ENCODE measurements at places on chromosomes 7 and 10.

GRCh38 chr7:4607311-4607729 is 74.8 kb upstream of the FOXK1 start:
- DNase-seq, result no peak

- no peak for DNase-seq
These were observed 592.7 kb downstream of the NXPH1 start for GRCh38 chr7:9026121-9026520.

DNA sequence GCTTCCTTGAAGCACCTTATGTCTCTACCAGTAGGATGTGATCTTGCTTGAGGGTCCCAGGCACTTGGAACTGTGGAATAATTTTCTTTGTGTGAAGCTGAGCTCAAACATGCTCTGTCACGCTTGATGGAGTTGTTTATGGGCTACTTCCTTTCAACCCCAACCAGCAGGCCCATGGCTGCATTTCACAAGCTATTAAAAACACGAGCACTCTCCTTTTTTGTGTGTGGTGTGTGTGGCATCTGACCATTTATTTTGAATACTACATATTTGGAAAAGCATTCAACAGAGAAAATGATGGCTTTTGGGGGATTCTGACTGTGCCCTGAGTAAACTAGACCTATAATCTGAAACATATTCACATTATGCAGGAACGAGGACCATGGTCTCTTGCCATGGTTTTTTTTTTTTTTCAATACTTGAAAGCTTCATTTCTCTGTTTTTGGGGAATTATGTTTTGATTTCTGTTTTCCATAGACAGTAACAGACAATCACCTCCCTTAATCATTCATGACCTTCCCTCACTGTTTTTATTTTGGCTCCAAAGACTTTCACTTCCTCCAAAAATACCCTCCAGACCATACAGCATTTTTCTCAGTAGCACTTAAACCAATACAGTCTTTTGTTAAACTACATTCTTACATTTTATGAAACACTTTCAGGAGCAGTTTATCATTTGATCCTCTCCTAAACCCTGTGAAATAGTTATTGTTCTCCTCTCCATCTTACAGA is 233.6 kb upstream of the BMPER start:
- DNase-seq, result no peak

DNA sequence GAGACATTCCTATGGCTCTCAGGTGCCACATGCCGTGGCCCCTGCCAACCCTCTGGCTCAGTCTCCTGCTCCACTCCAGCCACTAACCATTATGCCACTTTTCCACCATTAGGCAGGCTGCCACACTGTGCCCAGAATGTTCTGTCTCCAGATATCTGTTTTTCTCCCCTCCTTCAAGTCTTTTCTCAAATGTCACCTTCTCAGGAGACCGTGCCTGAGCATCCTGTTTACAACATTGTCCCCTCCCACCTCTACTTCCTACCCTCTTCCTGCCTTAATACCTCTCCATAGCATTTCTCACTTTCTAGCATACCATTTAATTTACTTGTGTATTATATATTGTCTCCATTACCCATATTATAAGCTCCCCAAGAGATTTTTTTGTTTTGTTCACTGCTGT is 162.5 kb upstream of the LYZL2 start:
- DNase-seq, result no peak

- DNase-seq, result no peak
These were observed 253.5 kb upstream of the LRGUK start for GRCh38 chr7:133873631-133874030.

DNA sequence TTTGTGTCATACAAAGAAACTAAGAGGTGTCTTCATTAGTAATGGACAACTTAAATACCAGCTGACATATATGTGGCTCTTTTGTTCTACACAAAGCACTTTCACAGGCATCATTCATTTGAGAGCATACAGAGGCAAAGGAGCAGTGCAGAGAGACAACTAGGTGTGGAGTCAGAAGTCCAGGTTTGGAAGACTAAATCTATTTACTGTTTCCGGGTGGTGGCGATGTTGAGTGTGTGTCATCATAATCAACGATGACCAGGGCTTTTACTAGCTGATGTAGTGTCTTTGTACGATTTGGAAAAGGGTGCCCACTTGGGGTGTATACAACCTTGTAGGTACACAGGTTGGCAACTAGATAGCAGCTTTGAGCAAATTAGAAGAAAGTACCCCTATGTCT is 195.5 kb upstream of the CCDC6 start:
- no peak for DNase-seq

GRCh38 chr10:73060738-73061635 is 35.7 kb downstream of the P4HA1 start:
- DNase-seq, result no peak

DNA sequence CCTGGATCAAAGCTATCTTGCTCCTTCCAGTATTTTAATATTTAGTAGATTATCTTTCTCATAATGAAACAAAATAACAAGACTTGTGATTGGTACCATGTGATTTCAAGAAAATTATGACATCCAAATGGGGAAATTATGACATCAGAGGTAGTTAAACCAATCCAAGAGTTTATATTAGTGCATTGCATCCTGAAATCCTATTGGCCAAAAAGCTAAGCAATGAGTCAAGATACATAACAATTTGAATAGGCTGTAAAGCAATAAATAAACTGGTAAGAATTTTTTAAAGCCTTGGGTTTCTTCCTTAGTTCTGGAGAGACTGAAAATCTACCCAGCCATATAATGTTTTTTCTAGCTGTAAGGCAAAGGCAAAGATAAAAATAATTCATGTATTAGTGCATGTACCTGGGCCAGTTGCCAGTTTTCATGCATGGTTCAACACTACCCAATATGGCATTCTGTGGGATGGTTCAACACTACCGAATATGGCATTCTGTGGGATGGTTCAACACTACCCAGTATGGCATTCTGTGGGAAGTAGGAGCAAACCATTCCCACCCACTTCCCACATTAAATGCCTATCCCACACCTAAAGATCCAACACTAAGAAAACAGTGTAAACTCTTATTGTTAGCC is at the start of gene RNF148:
TSS of gene RNF148 (minus strand) at position 51 of the 639 bp plus-strand sequence. CDS start 172 bp downstream, outside the sequence.
- DNase-seq, result no peak

DNA sequence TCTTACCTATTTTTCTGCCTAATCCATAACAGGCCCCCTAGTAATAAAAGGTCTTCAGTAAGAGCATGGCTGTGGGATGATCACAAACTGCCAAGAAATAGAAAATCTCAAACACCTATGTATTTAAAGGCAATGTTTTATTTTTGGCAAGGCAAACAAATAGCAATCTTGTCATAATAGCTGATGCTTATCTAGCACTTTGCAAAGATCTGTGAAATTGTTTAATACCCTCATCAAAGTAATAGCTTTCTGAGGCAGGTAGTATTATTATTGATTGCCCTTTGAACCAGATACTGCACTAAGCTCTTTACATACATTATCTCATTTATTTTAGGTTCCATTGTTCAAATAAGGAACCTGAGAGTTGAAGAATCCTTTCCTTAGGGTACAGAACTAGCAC is 1.6 kb upstream of the CADPS2 start:
- DNase-seq, result no peak

- DNase-seq, result no peak
These were observed 507.2 kb downstream of the TNS3 start for GRCh38 chr7:47074702-47075153.

- peak; percentile 29 for DNase-seq
These were observed at the start of gene CFAP46 for GRCh38 chr10:132942101-132943057. CFAP46 (minus strand) TSS chr10:132942570; CDS start chr10:132942484, 86 bp downstream.

GRCh38 chr7:116258734-116259133 is 48.4 kb downstream of the TES start:
- DNase-seq, result peak; percentile 20

- DNase-seq, result no peak
These were observed 520 bp downstream of the ELAPOR2 start for GRCh38 chr7:87058744-87059524.

DNA sequence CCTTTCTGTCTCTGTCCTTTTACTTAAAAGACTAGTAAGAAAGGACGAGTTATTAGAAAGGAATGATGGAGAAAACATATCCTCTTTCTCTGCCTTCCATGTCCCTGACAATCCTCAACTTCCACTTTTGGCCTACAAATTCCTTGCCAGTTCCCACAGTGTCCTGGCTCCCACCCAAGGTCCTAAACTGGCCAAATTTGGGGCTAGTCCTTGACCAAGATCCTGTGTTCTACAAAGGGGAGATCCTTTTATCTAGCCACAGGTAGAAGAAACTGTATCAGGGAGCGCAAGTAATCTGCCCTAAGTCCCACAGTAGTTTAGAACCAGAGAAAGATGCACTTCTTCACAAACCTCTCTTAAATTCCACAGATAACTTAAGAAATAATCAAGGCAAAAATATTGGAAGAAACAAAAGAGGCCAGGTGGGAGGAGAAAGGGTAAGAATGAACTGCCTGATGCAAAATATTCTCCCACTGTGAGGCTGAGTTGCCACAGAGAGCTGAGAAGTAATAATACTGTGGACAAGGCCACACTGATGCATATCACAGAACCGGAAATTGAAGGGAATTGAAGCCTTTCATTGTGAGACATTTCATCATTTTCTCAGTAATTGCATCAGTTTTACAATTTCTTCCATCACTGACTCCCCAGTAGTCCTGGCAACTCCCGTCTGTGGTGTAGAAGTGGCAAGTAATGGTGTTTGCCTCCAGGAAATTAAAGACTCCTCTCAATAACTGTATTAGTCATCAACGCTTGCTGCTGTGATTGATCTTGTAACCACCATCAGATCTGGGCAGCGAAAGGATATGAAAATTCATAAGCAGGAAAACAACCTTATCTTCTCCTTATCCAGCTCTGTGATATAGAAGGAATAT is 47.2 kb downstream of the DNAJC12 start:
- no peak for DNase-seq

- no peak for DNase-seq
These were observed 3.9 kb upstream of the SAR1A start for GRCh38 chr10:70174058-70174741.

DNA sequence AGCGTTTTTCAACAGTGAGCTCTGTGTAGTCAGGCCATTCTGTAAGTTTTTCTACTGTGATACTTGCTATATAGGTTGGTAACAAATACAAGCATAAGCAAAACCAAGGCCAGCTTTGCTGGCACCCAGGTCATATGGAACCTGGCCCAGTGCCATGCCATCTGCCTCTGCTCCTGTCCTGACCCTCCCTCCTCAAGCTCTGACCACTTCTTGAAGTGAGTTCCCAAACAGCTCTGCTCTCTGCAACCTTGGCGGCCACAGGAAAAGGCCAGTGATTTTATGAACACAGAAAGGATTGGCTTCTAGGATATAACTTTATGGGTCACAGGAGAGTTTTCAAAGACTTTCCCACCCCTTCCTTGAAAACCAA is 12.8 kb downstream of the NOD1 start:
- DNase-seq, result no peak

GRCh38 chr10:61279400-61279799 is 173.8 kb downstream of the TMEM26 start:
- DNase-seq, result no peak

DNA sequence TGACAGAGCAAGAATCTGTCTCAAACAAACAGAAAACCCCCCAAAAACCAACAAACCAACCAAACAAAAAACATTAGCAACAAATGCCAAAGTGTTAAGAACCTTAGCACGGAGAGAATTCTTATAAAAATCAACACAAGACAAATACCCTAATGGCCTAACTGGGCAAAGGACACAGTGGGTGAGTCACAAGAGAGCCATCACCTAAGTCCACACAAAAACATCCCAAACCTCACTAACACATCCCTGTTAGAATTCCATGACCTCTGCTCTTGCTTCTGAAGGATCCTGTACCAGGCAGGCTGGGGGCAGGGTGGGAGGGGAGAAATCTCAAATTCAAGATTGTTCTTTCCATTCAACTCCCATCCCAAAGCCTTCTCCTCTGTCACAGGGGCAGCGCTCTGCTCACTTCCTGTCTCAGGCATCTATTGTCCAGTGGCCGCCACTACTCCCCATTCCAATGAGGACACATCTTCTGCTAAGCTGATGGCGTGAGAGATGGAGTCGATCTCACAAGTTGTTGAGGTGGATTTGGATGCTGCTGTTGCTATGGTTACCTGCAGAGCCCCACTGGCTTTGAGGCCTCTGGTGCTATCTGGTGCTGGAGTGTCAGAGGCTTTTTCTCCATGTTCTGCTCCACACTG is 9.2 kb downstream of the IL15RA start:
- DNase-seq, result no peak

DNA sequence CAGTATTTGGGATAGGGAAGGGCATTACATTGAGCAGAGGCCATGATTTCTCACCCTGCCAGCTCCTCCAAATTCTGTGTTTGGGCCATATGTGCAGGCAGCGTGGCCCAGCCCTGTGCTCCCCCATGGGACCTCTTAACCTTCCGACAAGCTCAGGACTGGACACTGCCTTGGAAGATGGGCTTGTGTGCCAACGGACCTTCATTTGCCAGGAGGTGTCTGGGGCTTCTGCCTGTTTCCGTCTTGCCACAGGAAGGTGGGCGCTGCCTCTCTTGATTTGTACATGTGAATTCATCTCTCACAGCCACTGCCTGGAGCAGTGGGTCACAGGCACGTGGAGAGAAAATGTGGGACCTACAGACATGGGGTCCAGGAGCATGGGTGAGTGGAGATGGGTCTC is 272.6 kb downstream of the CCSER2 start:
- no peak for DNase-seq

GRCh38 chr10:113594652-113595051 is 41.8 kb downstream of the HABP2 start:
- DNase-seq, result no peak

DNA sequence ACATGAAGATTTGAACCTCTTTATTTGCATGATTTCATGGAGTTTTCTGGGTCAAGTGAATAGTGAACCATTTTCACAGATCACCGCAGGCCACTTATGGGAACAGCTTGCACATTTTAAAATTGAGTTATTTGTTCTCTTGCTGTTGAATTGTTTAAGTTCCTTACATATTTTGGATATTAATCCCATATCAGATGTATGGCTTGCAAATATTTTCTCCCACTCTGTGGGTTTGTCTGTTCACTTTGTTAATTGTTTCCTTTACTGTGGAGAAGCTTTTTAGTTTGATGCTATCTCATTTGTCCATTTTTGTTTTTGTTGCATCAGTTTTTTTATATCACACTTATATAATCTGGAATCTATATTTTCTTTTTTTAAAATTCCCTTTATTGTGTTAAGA is 14.1 kb upstream of the ZC3HAV1L start:
- no peak for DNase-seq

All from NCI-H1930 (cell line).